ENCODE measurements at places on chromosomes 3 and 15. TPM values are rescaled to one million over a fixed set of nuclear protein-coding genes. Genes with fewer than 3 reads are reported as not detected.

Gene TUSC7
- not detected for total RNA-seq

DNA sequence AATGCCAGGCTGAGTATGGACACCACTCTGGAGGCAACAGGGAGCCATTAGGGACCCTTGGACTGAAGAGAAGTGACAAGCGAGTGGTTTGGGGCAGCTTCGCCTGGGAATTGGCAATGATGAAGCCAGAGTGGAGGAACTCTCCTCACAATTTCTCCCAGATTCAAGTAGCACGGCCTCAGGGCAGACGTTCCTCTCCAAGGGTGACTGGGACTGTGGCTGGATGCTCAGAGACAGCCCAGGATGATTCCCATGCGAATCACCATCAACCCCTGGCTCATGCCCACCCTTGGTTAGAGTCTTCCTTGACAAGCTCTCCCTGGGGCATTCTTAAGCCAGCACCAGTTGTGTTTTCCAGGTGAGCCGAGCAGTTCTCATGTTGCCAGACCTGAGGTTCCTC is 16.3 kb upstream of the DOCK3 start:
- no peak for DNase-seq

GRCh38 chr3:138180375-138181029 is 5.8 kb upstream of the DBR1 start:
- no peak for DNase-seq

Gene PAQR5
- 0.06 TPM for total RNA-seq

Gene ATP8B4
- 3.5 TPM for total RNA-seq

Gene MAP6D1
- total RNA-seq = 5.3 TPM

DNA sequence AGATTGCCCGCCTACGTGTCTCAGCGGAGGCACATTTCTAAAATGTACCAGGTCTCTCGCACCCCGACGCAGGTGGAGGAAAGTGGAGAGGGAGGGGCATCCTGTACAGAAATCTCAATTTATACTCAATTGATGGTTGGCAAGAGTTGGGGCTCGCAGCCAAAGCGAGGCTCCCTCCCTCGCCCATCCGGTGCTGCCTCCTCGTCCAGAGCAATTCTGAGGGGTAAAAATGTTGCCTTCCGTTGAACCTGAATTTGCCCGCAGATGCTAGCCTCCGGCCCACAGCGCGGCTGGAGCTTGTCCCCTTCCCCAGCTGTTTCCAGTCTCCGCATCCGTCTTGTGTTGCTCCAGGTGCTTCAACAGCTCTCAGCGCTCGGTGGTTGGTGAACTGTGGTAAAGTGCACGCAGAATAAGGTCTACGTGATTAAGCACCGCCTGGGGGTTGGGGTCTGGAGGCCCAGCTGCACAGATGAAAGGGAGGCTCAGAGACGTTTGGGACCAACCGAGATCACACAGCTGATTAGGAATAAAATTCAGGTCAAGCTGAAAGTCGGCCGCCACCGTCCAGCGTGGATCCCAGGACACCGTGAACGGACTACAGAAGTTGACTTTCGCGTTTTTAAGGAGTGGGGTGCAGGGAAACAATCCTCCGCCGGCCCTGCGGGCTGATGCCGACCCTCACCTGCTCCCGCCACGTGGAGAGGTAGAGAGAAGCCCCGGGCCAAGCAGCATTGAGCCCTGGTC is 846 bp upstream of the POLG start:
- no peak for DNase-seq

GRCh38 chr15:95013381-95013780 is 782.0 kb downstream of the MCTP2 start:
- no peak for DNase-seq

GRCh38 chr15:62469874-62470688 is 305.0 kb upstream of the C2CD4B start:
- no peak for DNase-seq

GRCh38 chr3:27985369-27986035 is 255.9 kb upstream of the CMC1 start:
- DNase-seq = no peak

Gene ZNF80
- 1.3 TPM for total RNA-seq

DNA sequence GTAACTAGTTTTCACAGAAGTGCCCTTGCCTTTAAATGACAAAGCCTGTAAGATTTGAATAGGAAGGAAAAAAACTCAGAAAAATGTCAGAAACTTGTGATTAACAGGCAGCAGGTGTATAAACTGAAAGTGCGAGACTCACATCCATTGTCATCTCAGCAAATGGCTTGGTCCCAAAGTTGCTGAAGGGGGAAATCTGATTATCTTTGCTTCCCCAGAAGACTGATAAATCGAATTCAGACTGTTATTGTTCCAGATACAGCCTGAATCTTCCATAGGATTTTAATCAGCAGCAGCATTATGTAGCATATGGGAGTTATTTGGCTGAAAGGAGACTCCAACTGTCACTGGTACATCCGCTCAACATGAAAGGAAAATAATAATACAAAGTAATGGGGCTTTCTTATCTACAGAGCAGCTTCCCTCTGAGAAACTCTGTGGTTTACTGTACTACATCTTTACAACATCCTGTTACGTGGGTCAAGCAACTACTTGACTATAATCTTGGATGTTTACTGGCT is 550.4 kb upstream of the CCDC54 start:
- DNase-seq = no peak

DNA sequence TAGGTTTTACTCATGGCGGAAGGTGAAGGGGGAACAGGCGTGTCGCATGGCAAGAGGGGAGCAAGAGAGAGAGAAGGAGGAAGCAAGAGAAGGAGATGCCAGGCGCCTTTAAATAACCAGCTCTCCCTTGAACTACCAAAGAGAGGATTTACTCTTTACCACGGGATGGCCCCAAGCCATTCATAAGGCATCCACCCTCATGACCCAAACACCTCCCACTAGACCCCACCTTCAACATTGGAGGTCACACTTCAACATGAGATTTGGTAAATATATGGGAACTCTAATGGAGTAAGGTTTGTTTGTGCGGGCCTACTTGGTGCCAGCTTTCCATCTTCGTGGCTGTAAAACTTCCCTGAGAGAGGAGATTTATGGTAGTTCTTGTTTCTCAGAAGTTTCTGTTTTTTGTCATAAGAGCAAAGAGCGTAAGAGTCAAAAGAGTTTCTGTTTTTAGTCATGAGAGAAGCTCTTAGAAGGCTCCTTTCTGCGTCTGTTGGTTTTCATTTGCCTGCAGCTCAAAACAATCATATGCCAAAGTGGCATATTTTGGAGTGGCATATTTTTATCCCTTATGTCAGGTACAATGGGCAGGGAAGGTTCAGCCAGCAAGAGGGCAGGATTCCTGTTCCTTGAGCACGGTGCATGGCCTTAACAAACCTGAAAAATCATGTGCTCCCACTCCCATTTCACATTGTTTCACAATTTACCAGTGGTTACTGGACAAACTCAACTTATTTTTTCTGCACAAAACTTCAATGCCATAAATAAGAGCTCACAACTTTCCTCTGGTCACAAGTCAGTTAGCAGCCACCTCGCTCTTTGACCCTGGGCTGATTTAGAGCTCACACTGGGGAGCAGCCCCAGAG is 12.5 kb downstream of the PML start:
- DNase-seq = no peak

DNA sequence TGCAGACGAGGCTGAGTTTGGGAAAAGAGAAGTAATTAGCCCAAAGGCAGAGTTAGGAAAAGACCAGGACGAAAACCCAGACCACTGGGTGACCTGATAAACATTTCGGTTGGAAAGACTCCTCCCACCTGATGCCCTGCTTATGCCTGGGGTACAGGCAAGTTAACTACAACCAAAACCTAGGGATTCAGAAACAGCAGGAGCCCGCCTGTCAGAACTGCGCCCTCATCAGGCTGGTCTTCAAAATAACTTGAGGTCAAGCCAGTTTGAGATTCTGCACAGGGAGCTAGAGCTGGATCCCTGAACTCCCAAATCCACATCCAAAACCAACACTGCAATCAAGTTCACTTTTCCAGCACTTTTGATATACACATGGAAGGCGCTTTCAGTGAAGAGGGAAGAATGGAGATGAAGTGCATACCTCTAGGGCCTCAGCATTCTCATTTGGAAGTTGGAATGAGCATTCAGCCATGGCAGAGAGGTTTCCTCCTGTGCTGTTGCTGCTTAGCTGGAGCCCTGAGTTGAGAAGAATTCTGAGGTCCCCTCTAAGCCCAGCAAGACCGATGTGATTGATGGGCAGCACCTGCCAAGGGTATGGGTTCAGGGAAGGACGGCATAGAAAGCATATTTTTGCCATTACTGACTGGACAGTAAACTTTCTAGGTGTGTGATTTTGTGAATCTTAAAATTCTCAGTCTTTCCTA is 11.6 kb downstream of the TSEN2 start:
- DNase-seq = no peak

Gene IRAK2
- 3.1 TPM for total RNA-seq

- no peak for DNase-seq
Observed at GRCh38 chr3:71428841-71429596, 154.5 kb downstream of the FOXP1 start.

- DNase-seq = no peak
Observed at GRCh38 chr3:346186-346585, 149.6 kb downstream of the CHL1 start.

GRCh38 chr3:33482111-33482521 is 41.9 kb upstream of the UBP1 start:
- DNase-seq = no peak

DNA sequence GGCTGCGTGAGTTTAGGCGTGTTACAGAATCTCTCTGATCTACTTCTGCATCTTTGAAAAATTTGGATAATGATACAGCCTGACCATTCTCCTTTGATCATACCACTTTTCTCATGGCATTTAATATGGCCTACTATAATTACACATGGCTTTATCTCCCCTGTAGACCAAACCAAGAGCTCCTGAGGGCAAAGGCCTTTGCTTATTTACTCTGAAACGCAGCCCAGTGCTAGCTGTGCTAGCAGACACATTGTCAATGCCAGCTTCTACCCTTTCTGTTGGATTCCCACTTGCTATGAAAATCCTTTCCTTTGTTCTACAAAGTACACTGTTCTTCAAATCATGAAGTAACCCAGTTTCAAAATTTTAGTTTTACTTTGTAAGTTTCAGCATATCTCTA is 16.5 kb upstream of the VGLL4 start:
- no peak for DNase-seq

Gene GATA2
- not detected for total RNA-seq

- no peak for DNase-seq
Observed at GRCh38 chr3:50665081-50665840, 9.5 kb upstream of the DOCK3 start.

Gene MUSTN1
- 1.0 TPM for total RNA-seq

Gene IL12A
- 0.20 TPM for total RNA-seq

DNA sequence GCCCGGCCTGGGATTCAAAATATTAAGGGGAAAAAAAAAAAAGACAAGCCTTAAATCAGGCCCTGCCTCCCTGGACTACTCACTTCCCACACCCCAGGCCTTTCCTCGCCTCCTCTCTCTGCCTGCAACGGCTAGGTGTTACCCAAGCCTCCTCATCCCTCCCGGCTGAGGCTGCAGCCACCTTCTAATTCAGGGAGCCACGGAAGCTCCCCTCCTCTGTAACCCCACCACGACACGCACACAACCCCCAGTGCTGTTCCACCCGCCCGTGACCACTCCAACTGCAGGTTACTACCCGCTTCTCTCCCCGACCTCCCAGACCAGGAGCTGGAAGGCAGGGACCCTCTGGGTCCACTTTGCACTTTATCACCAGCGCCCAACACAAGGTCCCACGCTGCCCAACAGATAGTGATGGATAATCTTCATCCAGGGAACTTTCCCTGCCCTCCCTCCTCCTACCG is 936 bp downstream of the KIF7 start:
- DNase-seq = no peak

Gene ERC2
- total RNA-seq = not detected

Gene NR1I2
- 1.4 TPM for total RNA-seq

DNA sequence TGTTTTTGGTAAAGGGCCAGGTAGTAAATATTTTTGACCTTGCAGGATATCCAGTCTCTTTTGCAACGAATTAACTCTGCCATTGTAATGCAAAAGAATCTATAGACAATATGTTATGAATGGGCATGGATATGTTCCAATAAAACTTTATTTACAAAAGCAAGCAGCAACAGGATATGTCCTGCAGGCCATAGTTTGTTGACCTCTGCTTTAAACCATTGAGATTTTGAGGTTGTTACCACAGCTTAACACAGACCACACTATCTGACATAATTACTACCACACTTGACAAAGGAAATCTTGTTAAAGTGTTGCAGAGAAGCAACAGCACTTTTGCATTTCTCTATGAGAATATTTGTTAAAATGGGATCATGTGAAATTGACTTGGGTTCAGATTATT is 349.3 kb downstream of the ERC2 start:
- DNase-seq = no peak

Gene SMARCC1
- total RNA-seq = 117 TPM

DNA sequence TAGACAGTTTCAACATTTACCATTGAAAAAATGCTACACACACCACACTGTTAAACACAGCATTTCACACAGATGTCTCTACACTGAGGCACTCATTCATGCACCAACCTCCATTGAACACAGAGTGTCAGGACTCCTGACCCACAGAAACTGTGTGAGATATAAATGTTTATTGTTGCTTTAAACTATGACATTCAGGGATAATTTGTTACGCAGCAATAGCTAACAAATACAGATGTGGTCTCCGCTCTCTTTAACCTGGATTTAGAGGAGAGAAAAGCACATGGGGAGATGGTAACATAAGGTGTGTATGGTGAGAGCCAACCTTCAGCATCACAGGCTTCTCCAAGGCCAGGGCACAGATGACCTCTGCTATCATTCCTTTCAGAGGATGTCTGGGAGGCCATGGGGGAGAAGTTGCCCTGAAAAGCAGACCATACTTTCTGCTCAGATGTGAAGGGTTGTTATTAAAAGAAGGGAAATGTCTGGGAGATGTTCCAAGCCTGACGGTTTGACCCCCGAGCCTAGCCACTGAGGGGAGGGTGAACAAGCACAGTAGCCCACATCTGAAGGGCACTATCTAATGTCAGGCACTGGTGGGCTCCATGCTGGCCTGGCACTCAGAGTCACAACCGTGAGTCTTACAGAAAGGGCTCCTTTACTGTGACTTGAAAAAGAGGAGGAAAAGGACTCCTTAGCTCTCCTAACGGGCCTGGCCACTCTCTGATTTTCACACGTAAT is 284.5 kb upstream of the TLE3 start:
- no peak for DNase-seq

GRCh38 chr15:89052474-89052873 is 35.8 kb upstream of the ABHD2 start:
- DNase-seq = no peak

GRCh38 chr3:40930131-40930538 is 269.2 kb upstream of the CTNNB1 start:
- no peak for DNase-seq

Gene PLA2G4E
- total RNA-seq = not detected

GRCh38 chr3:70763894-70764293 is 451.5 kb upstream of the MDFIC2 start:
- no peak for DNase-seq

Gene GOLGA6B
- not detected for total RNA-seq

- DNase-seq = no peak
Observed at GRCh38 chr3:77601823-77602415, 562.0 kb downstream of the ROBO2 start.

DNA sequence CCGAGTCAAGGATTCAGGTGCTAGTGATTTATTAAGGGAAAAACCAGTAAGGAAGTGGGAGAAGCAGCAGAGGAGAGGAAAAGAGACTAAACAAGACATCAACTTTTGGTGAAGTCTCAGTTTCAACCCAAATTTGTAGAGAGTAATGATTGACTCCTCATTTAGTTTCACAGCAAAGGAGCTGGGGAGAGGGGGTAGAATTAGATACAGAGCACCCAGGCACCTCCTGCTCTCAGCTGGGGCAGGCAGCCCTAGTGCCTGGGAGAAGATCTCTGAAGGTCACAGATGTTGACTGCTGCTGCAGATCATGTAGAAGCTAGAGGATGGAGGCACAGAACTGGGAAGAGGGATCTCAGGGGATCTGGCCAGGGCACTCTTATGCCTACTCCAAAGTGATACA is 29.1 kb downstream of the RPL39L start:
- DNase-seq = no peak

- DNase-seq = no peak
Observed at GRCh38 chr3:115932807-115933206, 309.5 kb downstream of the GAP43 start.

Measured in activated naive CD8-positive, alpha-beta T cell treated with anti-CD3 and anti-CD28 coated beads for 36 hours (primary cell).